Stimulated activated CD4-positive, alpha-beta T cell treated with anti-CD3 and anti-CD28 coated beads, Interleukin-4, amount 100 ng/mL, for 4 hours (primary cell): ENCODE measurements at places on chromosomes 13 and 19.

DNA sequence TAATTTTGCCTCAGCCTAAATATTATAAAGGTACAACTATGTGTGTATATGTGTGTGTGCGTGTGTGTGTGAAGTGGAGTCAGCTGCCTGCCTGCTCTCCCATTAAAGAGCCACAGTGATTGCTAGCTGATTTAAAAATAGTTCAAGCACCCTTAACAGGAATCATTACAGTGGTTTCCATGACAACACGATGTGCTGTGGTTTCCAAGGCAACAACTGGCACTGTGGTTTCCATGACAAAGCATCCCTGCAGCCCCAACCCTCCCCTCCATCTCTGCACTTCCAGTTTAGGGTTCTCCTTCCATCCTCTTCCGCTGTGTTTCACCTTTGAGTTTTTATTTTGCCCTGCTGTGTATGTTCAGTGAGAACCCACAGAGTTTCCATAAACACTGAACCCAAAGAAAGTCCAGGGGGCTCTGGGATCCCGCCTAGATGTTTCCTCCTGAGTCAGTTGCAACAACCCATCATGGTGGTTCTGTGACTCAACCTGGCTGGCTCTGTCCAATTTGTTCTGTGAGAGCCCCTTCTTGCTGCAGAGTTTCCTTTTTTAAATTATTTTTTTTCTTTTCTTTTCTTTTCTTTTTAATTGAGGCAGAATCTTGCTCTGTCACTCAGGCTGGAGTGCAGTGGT is 7.1 kb upstream of the PNMA8A start:
- no peak for DNase-seq

GRCh38 chr19:364496-365287 is 20.1 kb upstream of the MIER2 start:
- DNase-seq = no peak

DNA sequence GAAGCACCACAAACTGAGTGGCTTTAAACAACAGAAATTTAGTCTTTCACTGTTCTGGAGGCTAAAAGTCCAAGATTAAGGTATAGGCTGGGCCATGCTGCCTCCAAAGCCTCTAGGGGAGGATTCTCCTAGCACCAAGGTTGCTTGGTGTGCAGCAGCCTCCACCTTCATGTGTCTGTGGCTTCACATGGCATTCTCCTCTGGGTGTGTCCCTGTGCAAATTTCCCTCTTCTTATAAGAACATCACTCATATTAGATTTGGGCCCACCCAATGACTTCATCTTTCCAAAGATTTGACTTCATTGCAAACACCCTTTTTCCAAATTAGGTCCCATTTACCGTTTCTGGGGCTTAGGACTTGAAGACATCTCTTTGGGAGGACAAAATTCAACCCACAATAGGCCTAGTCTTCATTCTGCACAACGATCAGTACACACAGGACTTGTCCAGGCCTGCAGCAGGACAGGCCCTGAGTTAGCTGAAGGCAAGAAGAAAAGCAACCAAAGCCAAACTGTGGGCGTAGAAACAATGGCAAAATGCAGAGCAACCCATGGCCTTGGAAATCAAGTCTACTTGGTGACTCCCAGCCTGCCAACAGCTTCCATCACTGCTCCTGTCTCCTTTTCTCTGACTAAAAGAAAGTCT is 521.2 kb upstream of the NBEA start:
- no peak for DNase-seq

GRCh38 chr13:25905611-25906010 is 146.2 kb downstream of the SHISA2 start:
- no peak for DNase-seq

GRCh38 chr19:38004521-38005223 is 97.7 kb downstream of the SIPA1L3 start:
- no peak for DNase-seq

GRCh38 chr13:22629374-22629773 is 551.4 kb upstream of the SGCG start:
- no peak for DNase-seq

GRCh38 chr13:98182589-98182988 is 5.5 kb upstream of the RNF113B start:
- no peak for DNase-seq

GRCh38 chr19:17553256-17553655 is 2.2 kb upstream of the COLGALT1 start:
- no peak for DNase-seq

DNA sequence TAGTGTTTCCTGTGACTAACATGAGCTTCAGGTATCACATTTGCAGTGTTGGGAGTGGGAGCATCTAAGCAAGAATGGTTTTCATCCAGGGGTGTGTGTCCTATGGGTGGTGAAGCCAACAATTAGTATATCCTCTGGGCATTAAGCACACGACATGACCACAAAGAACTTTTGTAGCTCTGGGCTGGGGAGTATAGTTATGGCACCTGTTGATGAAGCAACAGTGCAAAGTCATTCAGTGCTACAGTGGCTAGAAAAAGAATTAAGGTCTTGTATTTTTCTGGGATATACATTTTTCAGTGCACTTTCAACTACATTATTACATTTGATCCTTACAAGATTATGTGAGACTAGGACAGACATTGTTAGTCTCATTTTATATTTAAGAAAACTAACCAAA is 21.8 kb downstream of the CCNA1 start:
- no peak for DNase-seq

DNA sequence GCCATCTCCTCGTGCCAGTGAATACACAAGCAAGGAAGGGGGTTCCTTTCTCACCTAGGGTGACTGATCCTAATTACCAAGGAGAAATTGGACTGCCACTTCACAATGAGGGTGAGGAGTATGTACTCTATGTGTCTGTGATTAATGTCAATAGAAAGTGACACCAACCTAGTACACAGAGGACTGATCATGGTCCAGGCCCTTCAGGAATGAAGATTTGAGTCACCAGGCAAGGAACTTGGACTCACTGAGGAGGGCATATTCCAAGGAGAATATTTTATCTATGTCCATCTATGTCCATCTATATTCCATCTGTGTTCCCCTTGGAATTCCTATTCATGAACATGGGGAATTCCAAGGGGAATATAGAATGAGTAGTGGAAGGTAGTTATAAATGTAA is 9.2 kb upstream of the ALOX5AP start:
- DNase-seq = no peak

DNA sequence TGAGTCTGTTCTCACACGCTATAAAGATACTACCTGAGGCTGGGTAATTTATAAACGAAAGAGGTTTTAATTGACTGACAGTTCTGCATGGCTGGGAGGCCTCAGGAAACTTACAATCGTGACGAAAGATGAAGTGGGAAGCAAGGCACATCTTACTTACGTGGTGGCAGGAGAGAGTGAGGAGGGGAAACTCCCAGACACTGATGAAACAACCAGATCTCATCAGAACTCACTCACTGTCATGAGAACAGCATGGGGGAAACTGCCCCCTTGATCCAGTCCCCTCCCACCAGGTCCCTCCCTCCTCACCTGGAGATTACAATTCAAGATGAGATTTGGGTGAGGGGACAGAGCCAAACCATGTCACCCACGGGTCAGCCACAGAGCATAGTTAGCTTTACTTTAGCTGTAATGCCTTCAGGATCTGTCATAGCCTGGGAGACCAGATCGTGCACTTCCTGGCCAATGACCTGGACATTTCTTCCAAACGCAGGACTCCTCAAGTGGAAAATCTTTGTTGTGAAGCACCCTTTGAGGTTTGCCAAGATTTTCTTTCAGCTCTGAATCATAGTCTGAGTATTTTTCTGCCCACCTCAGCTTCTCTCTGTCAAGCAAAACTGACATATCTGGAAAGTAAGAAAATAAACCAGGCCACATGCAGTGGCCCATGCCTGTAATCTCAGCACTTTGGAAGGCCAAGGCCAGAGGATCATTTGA is 25.2 kb upstream of the HIF3A start:
- no peak for DNase-seq

- no peak for DNase-seq
Observed at GRCh38 chr13:112241288-112241687, 134.9 kb upstream of the SPACA7 start.

DNA sequence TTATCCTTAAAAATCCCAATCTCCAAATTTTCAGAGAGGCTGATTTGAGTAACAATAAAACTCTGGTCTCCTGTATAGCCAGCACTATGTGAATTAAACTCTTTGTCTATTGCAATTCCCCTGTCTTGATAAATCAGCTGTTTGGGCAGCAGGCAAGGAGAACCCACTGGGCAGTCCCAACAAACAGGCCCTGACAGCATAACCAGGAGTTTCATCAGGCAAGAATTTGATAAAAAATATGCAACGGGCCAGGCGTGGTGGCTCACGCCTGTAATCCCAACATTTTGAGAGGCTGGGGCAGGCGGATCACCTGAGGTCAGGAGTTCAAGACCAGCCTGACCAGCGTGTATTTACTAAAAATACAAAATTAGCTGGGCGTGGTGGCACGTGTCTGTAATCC is 42.1 kb downstream of the STK24 start:
- DNase-seq = no peak

GRCh38 chr19:54160182-54160811 is 776 bp upstream of the LENG1 start:
- no peak for DNase-seq

- DNase-seq = no peak
Observed at GRCh38 chr13:112103961-112104880, 37.3 kb downstream of the SOX1 start.

DNA sequence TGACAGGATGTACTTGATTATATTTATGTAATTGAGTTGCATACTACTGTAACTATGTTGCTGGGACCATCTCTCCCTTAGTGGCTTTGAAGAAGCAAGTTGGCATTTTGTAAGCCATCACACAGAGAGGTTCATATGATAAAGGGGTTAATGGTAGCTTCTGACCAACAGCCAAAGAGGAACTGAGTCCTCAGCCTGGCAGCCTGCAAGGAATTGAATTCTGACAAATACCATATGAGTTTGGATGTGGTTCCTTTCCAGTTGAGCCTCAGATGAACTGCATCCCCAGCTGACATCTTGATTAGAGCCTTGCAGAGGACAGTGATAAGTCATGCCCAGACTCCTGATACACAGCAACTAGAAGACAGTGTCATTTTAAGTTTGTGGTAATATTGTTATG is 8.6 kb upstream of the MYCBP2 start:
- DNase-seq = no peak

DNA sequence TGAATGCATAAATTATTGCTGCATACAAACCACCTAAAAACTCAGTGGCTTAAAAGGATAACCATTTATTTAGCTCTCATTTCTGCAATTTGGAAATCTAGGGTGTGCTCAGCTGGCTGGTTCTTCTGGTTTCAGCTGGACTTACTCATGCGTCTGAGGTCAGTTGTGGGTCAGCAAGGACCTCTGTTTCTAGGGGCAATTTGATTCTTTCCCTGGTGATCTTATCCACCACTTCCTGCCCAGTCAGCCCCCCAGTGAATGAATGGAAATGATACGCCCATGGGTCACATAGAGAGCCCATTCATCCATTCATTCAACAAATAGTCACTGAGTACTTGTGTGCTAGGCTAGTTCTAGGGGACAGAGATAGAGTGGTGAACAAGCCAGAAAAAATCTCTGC is 9.9 kb downstream of the FXYD5 start:
- no peak for DNase-seq

DNA sequence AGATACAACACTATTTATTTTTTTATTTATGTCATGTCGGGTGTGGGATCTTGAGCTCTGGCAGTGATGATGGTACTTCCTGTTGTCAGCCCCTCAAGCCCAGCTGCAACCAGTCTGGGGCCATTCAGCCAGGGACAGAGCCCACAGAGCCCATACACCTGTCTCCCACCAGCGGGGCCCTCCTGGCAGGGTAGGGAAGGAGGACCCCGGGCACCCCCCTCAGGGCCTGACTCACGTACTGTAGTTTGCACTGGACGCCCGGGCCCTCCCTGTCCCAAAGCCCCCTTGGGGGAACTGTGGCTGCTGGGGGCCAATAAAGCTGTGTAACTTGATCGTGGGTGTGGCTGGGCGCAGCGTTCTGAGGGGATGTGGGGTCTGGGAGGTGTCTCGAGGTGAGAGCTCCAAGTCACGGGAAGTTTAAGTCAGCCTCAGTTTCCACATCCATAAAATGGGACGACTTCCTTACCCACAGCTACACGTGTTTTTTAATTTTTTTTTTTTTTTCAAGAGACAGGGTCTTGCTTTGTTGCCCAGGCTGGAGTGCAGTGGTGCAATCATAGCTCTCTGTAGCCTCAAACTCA is 9.5 kb downstream of the ATG4D start:
- DNase-seq = no peak

GRCh38 chr19:15318241-15318691 is 14.1 kb downstream of the BRD4 start:
- DNase-seq = no peak

DNA sequence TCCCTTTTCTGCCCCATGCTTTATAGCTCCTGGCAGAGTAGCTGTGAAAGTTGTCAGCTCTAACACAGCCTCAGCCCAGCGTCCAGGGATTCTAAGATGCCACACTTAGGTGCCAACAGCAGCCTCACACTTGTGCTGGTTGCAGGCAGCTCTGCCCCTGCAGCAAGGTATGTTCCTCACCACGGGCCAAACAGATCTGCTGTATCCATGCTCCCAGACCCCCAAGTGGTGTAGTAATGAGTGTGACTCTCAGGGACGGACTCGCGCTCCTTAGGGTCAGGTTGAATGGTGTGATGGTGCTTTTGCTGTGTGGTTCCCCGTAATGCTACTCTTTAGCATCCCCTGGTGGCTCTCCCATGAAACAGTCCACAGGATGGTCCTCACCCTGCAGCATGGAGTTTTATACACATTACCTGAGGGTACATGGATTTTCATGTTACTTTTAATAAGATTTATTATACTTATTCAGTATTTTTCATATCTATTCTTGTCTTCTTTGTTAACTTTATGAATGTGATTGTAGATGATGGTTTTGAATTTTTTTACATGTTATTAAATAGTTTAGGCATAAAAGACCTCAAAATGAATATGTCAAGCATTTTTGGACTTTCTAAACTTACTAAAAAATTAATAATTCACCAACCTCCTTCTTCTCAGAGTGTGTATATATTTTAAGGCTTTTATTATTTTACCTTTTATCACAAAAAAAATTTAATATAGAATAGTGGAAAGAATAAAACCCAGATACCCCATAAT is 232.5 kb downstream of the SLC7A1 start:
- DNase-seq = no peak

DNA sequence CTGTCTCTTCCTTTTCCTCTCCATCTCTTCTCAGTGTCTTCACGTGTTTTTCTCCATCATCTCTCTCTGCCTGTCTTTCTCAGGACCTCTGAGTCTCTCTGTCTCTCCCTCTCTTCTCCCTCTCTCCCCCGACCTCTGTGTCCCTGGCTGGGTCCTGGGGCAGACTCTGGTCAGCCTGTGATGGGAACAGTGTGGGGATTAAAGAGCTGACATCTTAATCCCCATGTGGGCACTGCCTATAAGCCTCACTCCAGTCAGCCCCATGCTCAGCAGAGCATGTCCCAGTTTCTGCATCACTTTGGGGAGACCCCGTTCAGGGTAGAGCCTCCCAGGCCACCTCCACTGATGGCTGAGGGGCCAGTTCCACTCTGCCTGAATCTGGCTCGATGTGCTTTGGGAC is 16.2 kb downstream of the EGLN2 start:
- DNase-seq = no peak

GRCh38 chr13:44967704-44968433 is 21.4 kb downstream of the NUFIP1 start:
- no peak for DNase-seq
